Stimulated activated CD4-positive, alpha-beta T cell treated with anti-CD3 and anti-CD28 coated beads, TNF-alpha, amount 100 ng/mL, for 24 hours (primary cell): ENCODE measurements at places on chromosomes 5 and 9.

DNA sequence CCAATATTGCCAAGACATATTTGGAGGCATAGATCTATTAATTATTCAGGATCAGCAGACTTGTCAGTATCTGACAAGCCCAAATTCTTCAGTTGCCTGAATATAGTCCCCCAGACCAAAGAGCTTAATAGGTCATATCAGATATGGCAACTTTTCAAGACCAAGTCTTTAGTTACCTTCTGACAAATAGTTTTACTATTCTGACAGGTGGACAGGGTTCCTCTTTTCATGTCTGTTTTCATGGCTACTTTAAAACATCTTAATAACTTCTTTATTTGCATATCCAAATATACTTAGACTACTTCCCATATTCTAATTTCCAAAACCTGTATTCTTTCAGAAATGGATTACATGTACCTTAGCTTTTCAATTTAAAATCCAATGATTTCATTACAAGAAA, 65.4 kb downstream of the AUH start:
- DNase-seq = no peak

GRCh38 chr5:116524051-116524904, 50.3 kb downstream of the SEMA6A start:
- DNase-seq = no peak

DNA sequence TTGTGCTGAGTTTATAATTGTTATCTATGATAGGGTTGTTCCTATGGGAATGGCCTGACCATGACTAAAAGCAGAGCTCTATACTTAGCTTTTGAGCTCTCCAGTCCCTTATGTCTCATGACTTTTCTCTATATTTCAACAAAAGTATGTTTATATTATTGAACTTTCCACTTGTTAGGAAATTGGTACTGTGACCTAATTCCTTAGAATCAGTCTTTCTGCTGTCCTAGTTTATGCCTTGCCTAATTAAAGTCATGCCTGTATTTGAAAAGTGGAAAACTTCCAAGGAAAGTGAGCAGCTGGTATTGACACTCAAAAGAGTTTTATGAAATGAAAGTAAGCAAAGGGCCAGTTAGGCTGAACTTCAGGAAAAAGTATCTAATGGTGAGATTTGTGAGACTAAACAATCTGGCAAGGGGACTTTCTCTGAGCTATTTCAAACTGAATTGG, 68.6 kb downstream of the XRCC4 start:
- DNase-seq = no peak

DNA sequence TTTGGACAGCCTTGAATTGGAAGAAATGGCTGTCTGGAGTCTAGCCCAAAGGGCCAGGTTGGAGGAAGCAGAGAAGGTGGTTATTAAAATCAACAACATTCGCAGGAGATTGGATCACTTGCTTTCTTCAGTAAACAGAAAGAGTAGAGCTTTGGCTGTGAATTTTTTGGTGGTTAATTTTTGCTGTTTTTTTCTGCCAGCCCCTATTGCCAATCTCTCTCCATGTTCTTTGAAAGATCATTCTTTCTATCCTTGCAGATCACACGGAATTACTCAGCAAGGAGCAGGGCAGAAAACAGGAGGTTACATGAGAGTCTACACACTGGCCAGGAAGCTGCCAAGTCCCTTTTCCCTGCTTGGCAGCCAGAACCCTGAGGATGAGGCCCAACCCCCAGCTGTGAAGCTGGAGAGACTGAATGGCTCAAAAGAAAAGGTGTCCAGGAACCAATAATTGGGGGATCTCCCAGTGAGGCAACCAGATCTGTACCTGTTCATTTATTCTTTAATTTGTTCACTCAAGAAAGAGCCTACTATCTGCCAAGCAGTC, 13.0 kb downstream of the GLRX start:
- DNase-seq = no peak

DNA sequence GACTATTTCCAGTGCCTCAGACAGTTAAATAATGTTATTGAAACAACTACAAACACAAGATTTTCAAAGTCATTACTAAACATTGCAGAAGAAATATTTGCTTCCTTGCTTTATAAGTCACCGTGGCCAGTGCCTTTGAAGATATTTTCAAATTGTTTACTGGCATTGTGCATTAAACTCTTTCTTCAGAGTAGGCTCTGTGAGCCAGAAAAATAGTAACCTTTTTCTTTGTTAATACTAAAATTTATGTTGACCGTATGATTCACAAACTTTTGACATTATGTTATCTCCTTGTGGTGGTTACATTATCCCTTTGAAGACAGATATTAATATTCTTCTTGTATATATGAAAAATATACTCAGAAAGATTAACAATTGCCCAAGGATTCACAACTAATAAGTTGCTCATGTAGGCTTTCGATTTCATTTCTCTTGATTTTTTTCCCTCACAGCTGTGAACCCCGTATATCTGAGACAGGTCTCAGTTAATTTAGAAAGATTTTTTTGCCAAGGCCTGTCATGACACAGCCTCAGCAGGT, 140.1 kb downstream of the NR3C1 start:
- no peak for DNase-seq

- DNase-seq = no peak
Observed at GRCh38 chr9:117411547-117411946, 3.3 kb downstream of the ASTN2 start.

- DNase-seq = no peak
Observed at GRCh38 chr5:158648631-158649030, 451.1 kb downstream of the EBF1 start.

- no peak for DNase-seq
Observed at GRCh38 chr5:103407402-103407801, 148.8 kb downstream of the MACIR start.

DNA sequence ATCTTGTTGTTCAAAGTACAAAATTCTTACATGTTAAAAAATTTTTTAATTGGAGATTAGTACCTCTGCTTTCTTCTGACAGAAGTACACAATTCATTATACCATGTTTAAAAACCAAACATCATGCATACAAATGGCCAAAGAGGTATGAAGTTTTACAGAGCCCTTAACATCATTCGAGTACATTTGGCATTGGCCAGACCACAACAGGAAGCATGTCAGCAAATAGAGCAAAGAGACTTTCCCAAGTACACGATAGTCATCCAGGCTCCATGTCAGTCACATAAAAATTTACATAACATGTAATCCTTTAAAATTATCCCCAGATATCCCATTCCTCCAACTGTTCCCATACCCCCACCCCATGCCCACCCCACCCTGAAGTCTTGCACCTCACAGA, 22.5 kb downstream of the HMGCS1 start:
- DNase-seq = no peak

- no peak for DNase-seq
Observed at GRCh38 chr5:39301406-39301805, 62.9 kb downstream of the C9 start.

- DNase-seq = no peak
Observed at GRCh38 chr5:100542086-100542485, 6.9 kb downstream of the FAM174A start.

DNA sequence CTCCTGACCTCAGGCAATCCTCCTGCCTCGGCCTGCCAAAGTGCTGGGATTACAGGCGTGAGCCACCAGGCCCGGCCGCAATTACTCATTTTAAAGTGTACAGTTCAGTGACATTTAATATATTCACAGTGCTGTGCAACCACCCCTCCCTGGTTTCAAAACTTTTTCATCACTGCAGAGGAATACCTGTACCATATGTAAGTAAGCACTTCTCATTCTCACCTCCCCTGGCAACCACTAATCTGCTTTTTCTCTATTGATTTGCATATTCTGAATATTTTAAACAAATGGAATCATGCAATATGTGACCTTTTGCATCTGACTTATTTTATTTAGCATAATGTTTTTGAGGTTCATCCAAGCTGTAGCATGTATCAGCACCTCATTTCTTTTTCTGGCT, 21.3 kb upstream of the KIAA1958 start:
- no peak for DNase-seq

DNA sequence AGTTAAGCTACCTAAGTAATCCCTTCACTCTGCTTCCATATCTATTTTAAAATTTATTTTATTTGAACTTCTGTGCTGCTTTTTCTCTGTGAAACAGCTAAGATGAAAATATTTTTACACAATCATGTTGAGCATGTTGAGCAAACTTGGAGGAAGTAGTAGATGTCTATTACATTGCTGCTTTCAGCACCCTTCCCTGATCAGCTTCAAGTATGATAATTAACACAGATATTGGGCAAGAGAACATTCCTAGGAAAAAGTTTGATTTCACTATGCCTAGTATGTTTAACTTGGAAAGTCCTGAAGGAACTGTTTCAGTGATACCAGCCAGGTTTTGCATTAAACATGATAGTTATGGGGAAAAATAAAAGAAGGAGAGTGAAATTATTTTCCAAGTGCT, 283.6 kb downstream of the ELAVL2 start:
- no peak for DNase-seq

DNA sequence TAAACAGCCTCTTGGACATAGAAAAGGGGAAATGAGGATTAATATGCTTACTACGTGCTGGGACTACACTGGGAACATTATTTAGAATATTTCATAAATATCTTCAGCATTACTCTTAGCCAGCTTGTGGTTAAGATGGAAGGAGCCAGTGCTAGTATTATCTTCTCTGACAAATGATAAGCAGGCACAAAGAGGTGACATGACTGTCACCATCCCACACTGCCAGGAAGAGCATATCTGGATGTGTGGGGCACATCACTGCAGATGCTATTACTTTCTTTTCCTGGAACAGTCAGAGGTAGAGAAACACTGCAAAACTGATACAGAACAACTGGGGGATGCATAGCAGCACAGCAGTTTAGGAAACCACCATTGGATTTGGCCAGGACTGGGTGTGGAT, 281.0 kb upstream of the TNC start:
- DNase-seq = no peak

DNA sequence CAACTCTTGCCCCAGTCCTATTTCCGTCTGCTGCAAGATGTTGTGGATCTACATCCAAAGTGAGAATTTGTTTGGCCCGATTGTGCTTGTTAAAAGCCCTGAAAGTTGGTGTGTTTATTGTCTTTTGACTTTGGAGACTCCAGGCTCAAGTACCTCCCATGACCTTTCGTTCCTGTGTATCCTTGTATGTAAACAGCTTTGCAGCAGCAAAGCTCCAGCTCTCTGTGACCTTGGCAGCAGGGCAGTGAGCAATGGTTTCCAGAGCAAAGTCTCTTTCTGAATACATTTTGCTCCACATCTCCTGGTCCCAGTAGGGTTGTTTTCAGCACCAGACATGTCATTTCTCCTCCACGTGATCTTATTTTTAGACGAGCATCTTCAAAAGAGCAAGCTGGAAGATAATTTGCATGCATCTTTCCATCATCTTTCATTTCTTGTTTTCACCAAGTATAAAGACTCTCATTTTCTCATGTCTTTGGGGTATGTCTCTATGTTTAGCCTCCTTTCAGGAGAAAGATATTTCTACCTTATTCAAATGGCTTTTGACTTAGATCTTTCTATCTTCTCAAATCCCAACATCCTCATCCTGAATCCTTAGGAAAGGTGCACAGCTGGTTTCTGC, 68.1 kb upstream of the ERCC6L2 start:
- DNase-seq = no peak
